ENCODE measurements at places on chromosomes 6 and 20. TPM values are rescaled to one million over a fixed set of nuclear protein-coding genes. Genes with fewer than 3 reads are reported as not detected.
A peak's percentile ranks its signal among the peaks of the same experiment; 100 is the strongest.

HLA-A gene
- 191 TPM for total RNA-seq

SOD2 gene
- 292 TPM for total RNA-seq

RSPH9 gene
- 0.19 TPM for total RNA-seq

PRL gene
- not detected for total RNA-seq

LGSN gene
- 0.25 TPM for total RNA-seq

TRAPPC3L gene
- total RNA-seq = 0.08 TPM

MRPL14 gene
- total RNA-seq = 36.9 TPM

GRCh38 chr6:34585512-34586061, 29.5 kb upstream of the SPDEF start:
- no peak for DNase-seq
- no peak overlapping the region for H3K27ac ChIP-seq
- no peaks in the 10 kb centered on the region for H3K27me3 ChIP-seq
- peaks cover 6% of the 10 kb centered on the region for H3K36me3 ChIP-seq

DNA sequence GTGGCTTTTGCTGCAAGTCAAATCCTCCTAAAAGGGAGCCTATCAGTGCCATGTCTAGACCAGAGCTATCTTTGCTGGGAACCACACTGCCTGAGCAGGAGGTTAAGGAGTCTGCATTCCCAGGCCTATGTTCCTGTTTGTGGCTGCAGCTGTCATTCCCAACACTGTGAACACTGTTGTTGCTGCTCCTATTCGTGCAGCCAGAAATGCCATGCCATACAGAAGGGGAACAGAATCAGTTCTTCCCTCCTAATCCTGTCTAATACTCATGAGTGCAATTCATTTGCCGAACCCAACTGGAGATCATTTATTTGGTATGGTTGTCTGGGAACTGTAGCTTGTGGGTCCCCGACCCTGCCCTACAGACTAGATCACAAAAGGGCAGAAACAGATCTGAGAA, 406.5 kb upstream of the GJE1 start:
- no peak for DNase-seq
- H3K36me3 ChIP-seq = no peaks in the 10 kb centered on the region
- no peaks in the 10 kb centered on the region for H3K4me1 ChIP-seq
- H3K27me3 ChIP-seq = no peaks in the 10 kb centered on the region

DNA sequence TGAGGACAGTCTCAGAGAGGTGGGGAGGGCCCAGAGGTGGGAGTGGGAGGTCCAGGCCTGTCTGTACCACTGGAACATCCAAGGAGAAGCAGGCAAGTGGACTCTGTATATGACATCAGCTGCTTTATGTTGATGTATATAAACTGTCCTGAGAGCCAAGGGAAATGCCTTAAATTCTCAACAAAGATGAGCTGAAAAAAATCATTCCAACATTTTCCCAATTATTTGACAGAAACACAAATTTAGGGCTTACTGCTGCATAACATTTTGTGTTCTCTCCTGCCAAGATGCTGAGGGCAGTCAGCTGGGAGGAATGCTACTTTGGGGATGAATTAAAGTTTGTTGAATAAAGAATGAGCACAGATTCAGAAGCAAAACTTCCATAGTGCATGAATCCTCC, 52.8 kb downstream of the FOXC1 start:
- no peaks in the 10 kb centered on the region for H3K4me1 ChIP-seq
- no peak overlapping the region for H3K4me3 ChIP-seq
- DNase-seq = no peak

DNA sequence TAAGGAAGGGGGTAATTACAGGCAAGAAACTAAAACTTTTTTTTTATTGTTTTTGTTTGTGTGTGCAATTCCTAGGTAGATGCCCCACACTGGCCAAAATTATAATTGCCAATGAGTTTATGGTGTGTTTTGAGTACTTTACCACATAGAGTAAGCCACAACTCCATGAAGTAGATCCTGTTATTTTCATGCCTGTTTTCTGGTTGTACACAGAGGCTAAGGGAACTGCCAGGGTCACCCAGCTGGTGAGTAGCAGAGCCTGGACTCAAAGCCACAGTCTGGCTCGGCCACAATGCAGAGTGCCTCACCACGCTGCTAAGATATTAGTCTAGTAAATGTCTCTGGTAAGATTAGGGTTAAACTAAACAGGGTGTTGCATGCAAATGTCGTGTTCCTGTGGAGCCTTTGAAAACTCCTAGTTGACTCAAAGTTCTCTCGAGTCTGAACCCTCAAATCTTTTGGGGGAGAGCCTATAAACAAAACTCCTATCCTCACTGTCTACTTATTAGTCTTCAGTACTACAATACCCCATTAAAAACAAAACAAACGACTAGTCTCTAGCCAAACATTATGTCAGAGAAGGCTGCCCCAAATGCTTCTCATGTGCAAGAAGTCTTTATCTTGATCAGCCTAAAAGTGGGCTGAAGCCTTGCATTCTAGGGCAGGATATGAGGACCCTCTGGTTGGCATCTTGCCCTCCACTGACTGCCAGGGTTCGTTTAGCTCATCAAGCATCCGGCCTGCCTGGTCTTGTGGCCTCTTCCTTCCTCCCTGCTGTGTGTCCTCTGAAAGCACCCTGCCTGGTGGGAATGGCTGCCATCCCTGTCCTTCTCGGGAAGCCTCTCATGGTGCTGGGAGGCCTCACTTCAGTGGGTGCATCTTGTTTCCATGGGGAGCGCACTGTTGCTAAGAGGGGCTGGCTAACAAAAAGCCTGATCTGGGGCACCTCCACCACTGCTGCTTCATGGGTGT, 4.2 kb downstream of the DUSP22 start:
- no peaks in the 10 kb centered on the region for H3K27me3 ChIP-seq
- no peak overlapping the region for H3K27ac ChIP-seq
- no peak overlapping the region for H3K4me3 ChIP-seq
- no peak for DNase-seq
- no peaks in the 10 kb centered on the region for H3K4me1 ChIP-seq
- H3K36me3 ChIP-seq = no peaks in the 10 kb centered on the region

- no peak overlapping the region for H3K27ac ChIP-seq
- no peak overlapping the region for H3K4me3 ChIP-seq
- H3K27me3 ChIP-seq = no peaks in the 10 kb centered on the region
- no peaks in the 10 kb centered on the region for H3K36me3 ChIP-seq
Observed at GRCh38 chr20:49395183-49395582, 87.3 kb downstream of the KCNB1 start.

DNA sequence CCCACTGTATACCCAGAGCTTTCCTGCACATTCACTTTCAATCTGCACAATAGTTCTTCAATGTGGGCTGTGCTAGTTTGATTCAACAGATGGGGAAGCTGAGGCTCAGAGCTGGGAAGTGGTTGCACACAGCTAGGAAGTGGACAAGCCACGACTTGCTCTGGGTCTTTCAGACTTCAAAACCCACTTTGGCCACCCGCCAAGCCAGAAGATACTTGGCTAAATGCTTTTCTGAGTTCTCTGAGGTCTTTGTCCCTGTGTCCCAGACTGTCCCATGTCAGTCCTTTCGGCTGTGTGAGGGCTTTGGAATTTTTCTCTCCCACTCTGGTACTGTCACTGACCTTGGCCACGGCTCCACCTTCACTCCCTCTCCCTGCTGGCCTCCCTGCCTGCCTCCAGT, 10.6 kb downstream of the PDYN start:
- H3K36me3 ChIP-seq = no peaks in the 10 kb centered on the region
- H3K4me1 ChIP-seq = no peaks in the 10 kb centered on the region
- no peak overlapping the region for H3K4me3 ChIP-seq
- no peak for DNase-seq

GRCh38 chr6:53437557-53438202, 88.9 kb upstream of the ELOVL5 start:
- H3K4me1 ChIP-seq = peaks cover 21% of the 10 kb centered on the region
- H3K4me3 ChIP-seq = no peak overlapping the region
- peak overlapping the region; percentile 24 for H3K27ac ChIP-seq
- DNase-seq = no peak
- no peaks in the 10 kb centered on the region for H3K27me3 ChIP-seq

DNA sequence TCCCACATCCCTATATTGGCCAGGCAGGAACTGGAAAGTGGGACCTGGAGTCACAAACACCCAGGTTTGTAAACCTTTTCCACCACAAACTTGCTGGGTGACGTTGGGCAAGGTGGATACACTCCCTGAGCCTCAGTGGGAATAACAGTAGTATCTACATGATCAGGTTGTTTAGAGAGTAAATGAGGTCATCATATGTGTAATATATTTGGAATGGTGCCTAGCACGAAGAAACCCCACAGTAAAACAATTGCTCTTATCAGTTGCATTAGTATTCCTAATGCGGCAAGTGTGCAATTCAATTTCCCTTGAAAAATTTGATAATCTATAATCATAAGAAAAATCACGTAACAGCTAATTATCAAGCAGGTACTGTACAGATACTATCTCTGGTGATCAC, 51.9 kb downstream of the HIVEP2 start:
- no peak overlapping the region for H3K4me3 ChIP-seq
- H3K4me1 ChIP-seq = no peaks in the 10 kb centered on the region
- H3K27ac ChIP-seq = no peak overlapping the region

DNA sequence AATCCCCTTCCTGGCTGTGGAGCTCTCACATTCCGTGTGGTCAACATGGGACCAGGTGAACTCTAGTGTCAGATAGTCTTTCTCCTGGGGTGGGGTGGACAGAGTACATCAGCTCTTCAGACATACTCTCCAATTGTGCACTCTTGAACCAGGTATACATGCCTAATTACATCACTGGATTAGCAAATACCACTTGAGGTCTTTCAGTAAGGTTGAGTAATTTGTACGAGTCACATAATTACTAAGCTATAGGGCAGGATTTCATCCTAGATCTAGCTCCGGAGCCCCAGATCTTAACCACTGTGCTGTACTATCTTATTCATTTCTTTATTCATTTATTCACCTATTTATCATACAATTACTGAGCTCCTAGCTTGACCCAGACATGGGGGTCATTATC, 821.3 kb downstream of the TFAP2A start:
- H3K27me3 ChIP-seq = no peaks in the 10 kb centered on the region
- H3K27ac ChIP-seq = no peak overlapping the region
- H3K4me1 ChIP-seq = no peaks in the 10 kb centered on the region
- H3K4me3 ChIP-seq = no peak overlapping the region
- H3K36me3 ChIP-seq = no peaks in the 10 kb centered on the region

DNA sequence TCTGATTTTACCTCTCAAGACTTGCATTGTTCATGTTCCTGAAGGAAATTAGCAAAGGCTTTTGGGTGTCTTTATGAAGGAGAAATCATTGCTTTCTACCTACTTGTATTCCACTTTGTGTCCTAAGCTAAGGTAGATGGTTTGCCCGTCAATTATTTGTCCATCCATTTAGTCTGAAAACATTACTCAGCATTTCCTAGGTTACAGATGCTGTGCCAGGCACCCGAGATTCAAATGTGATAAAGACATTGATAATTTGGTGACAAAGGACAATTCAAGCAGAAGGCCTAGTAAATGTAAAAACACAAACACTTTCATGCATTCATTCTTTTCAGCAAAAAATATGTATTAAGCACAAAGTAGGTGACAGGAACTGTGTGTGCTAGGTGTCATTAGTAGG, 251.1 kb downstream of the FARS2 start:
- H3K36me3 ChIP-seq = no peaks in the 10 kb centered on the region
- H3K27me3 ChIP-seq = no peaks in the 10 kb centered on the region
- no peak for DNase-seq
- H3K27ac ChIP-seq = no peak overlapping the region
- H3K4me1 ChIP-seq = no peaks in the 10 kb centered on the region
- no peak overlapping the region for H3K4me3 ChIP-seq

- DNase-seq = no peak
- H3K36me3 ChIP-seq = no peaks in the 10 kb centered on the region
- no peaks in the 10 kb centered on the region for H3K4me1 ChIP-seq
- no peaks in the 10 kb centered on the region for H3K27me3 ChIP-seq
- no peak overlapping the region for H3K27ac ChIP-seq
- H3K4me3 ChIP-seq = no peak overlapping the region
Observed at GRCh38 chr6:163986313-163986712, 571.8 kb downstream of the QKI start.

- H3K4me3 ChIP-seq = no peak overlapping the region
- no peak overlapping the region for H3K27ac ChIP-seq
- H3K4me1 ChIP-seq = no peaks in the 10 kb centered on the region
- H3K36me3 ChIP-seq = no peaks in the 10 kb centered on the region
- DNase-seq = no peak
- no peaks in the 10 kb centered on the region for H3K27me3 ChIP-seq
Observed at GRCh38 chr6:131182991-131183425, 47.7 kb downstream of the AKAP7 start.

GRCh38 chr6:11411593-11411992, 126.0 kb upstream of the TMEM170B start:
- DNase-seq = no peak
- no peak overlapping the region for H3K27ac ChIP-seq
- H3K4me3 ChIP-seq = no peak overlapping the region

DNA sequence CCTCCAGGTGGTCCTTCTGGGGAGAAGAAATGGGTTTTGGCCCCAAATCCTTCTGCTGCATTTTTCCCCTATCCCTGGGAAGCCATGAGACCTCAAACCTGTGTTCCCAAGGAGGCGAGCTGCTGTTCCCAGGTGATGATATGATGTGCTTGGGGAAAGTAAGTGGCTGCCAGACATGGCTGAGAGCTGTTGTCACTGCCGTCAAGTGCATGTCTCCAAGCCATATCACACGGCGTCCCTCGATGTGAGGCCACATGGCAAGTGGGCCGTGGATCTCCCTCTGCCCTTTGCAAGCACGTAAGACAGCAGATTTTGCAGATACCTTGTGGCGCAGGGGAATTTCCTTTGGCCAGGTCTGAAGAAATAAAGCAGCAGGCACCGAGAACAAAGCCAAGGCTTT, 103.7 kb upstream of the CD93 start:
- H3K4me1 ChIP-seq = no peaks in the 10 kb centered on the region
- DNase-seq = no peak
- no peaks in the 10 kb centered on the region for H3K36me3 ChIP-seq
- peaks cover 2% of the 10 kb centered on the region for H3K27me3 ChIP-seq
- H3K4me3 ChIP-seq = no peak overlapping the region
